ENCODE measurements at places on chromosomes 7 and 10. TPM values are rescaled to one million over a fixed set of nuclear protein-coding genes. Genes with fewer than 3 reads are reported as not detected.

DNA sequence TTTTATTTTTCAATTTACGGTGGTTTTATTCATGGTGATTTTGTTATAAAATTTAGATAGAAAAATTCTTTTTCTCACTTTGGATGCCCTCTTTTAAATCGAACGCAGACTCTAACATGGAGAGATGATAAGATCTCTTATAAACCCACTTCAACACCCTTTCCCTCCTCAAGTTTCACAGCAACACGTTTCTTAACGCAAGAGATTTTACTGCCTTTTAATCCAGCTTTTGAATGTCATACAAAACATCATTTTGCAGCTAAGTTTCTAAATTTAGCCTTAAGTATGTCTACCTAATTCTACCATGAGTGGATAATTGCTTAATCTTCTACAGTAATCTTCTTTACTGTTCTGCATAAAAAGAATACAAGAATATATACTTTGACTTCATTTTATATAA, 70.0 kb downstream of the SEMA3C start:
- no peak for DNase-seq

GRCh38 chr10:122445469-122445868, 9.0 kb upstream of the ARMS2 start:
- no peak for DNase-seq

DNA sequence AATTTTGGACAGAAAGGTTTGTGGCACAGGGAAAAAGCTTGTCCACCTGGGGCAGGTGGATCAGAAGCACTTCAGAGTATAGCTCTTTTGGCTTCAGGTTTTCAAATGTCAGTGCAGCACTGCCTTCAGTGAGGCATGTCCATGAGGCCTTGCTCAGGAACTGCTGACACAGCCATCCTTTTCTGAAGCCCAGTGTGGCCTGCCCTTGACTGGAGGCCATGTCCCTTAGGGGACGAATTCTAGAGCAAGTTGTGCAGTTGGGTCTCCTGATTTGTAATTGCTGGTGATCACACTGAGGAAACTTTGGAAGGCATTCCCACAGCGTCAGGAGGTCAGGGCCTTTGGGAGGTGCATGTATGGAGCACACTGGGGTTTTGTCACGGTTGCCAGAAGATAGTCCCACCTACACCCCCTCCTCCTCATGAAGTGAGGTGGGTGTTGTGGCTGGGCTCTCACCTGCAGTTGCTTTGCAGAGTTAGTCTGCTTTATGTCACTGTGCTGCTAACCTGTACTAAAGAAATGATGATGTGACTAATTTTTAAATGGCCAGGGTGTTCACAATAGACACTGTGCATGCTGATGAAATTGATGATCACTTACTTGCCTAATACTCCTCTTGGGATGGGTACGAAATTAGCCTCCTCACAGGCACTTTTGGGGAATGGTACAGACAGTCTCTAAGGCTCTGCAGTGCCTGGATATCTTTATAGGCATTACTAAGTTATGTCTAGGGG, 41.7 kb downstream of the OGDH start:
- no peak for DNase-seq

DNA sequence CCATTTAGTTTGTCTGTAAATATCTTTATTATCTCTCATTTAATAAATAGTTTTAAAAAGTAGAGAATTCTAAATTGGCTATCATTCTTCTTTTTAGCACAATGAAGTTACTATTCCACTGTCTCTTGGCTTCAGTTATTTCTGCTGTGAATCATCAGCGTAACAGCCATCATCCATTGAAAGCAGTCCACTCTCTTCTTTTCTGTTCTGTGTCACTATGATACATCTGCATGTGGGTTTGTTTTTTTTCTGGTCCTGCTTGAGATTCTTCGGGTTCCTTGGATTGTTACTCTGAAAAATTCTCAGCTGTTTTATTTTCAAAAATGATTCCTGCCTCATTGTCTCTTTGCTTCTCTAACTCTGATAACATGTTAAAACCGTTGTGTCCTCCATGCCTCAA, 52.5 kb downstream of the CSGALNACT2 start:
- no peak for DNase-seq

DNA sequence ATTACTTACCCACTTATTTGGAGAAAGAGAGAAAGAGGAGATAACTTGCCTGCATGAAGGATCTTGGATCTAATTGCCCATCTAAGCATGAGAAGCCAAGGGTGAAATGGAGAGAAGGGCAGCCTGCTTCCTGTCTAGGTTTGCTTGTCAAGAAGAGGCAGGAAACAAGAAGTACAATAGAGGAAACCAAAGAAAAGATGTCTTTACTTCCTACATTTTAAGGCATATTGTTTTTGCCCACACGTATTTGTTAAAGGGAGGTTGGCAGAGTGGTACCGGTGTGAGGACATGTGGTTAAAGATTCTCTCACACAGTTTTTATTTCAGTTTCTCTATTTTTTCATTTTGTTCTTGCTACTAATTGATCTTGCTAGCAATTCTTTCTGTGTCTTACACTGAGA, 6.0 kb upstream of the TAS2R38 start:
- DNase-seq = no peak

GRCh38 chr10:132370426-132371340, 26.3 kb upstream of the PWWP2B start:
- no peak for DNase-seq

GRCh38 chr10:57897611-57898010, 370.1 kb downstream of the IPMK start:
- no peak for DNase-seq

- DNase-seq = no peak
Observed at GRCh38 chr10:7046615-7047014, 364.2 kb downstream of the SFMBT2 start.

DNA sequence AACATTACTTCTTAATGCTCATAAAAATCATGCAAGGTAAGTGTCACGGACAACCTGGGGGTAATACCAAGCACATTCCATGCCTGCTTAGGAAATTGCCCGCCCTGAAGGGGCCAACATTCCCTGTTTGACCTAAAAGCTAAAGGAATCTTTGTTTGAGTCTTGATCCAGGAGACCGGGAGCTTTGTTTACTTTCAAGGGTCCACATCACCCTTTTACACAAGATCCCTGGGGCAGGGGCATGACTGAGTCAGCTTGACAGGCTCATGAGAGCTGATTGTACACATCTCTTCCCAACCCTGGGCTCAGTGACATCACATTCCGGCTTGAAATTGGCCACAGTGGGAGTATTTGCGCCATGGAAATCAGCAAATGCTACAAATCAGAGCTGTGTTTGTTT, 248.1 kb upstream of the HABP2 start:
- DNase-seq = no peak

- DNase-seq = no peak
Observed at GRCh38 chr7:141671705-141672496, 30.1 kb downstream of the DENND11 start.

- DNase-seq = no peak
Observed at GRCh38 chr10:31153161-31153560, 121.5 kb upstream of the ZNF438 start.

LEP gene
- not detected for total RNA-seq

HNRNPF gene
- 365 TPM for total RNA-seq

MARVELD1 gene
- total RNA-seq = 40.5 TPM

GDF2 gene
- total RNA-seq = not detected

Measured in HT1080 (cell line).